ENCODE measurements at places on chromosomes 7 and 10.

DNA sequence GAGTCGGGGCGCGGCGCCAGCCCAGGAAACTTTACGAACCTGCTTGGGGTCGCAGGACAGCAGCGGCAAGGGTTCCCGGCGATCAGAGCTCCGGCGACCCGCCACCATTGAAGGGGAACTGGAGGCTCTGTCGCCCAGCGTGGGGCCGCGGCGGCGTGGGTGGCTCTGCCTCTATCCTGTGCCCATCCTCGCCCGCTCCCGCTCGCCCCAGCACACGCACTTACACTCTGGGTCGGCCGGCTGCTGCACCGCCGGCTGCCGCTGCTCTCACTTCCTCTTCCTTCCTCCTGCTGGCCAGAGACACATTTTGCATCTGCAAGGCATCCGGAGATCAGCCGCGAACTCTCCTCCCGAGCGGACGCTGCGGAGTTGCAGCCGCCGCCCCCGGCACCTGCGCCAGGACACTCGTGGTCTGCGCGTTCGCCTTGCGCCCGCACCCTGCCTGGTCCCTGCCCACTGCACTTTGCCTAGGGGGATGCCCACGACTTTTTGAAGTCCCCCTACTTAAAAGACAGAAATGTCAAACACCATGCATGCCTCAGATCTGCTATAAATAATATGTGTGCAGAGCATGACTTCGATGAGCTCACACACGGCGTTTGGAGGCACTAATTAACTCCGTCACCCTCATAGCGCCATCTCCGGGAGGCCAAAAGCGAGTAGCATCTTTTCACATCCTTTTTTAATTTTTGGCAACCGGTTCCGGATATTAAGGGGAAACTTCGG, at the start of gene ELMO1:
Gene ELMO1 (minus strand): TSS at position 229 of the 726 bp plus-strand sequence. CDS start 106,174 bp downstream, outside the sequence.
- DNase-seq, result peak; percentile 84

DNA sequence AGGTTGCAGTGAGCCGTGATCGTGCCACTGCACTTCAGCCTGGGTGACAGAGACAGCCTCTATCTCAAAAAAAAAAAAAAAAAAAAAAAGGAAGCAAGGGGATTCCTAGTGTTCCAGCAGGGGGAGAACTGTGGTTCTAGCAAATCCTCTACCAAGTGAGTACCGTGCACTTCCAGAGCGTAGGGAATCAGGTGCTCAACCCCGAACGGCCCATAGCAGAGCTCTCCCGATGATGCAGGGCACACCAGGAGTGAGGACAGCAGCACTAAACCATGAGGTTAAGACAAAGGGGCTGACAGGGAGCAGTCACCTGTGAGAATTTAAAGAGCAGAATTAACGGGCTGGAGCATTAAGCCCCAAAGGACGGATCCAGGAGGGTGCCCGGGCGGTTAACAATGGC, 173.6 kb downstream of the PTPRN2 start:
- no peak for DNase-seq

- no peak for DNase-seq
Measured at GRCh38 chr10:34249634-34250033, 565.5 kb downstream of the PARD3 start.

DNA sequence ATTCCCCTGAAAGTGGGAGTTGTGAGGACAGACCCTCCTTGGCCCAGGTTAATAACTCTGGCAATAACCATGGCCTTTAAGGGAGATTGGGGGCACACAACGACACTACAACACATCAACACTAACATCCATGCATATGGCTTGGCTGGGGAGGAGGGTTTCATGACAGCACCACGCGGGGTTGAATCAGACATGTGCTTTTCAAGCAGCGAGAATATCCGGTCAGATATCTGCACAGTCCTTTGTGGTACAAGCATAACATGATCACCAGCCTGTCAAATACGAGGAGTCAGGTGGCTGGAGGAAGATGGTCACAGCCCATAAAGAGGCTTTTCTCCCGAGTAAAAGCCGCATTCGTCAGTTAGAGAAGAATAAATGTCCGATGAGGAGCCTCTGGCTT, 13.1 kb upstream of the KLRG2 start:
- no peak for DNase-seq

GRCh38 chr7:136359333-136359903, 382.3 kb upstream of the MTPN start:
- DNase-seq, result no peak

DNA sequence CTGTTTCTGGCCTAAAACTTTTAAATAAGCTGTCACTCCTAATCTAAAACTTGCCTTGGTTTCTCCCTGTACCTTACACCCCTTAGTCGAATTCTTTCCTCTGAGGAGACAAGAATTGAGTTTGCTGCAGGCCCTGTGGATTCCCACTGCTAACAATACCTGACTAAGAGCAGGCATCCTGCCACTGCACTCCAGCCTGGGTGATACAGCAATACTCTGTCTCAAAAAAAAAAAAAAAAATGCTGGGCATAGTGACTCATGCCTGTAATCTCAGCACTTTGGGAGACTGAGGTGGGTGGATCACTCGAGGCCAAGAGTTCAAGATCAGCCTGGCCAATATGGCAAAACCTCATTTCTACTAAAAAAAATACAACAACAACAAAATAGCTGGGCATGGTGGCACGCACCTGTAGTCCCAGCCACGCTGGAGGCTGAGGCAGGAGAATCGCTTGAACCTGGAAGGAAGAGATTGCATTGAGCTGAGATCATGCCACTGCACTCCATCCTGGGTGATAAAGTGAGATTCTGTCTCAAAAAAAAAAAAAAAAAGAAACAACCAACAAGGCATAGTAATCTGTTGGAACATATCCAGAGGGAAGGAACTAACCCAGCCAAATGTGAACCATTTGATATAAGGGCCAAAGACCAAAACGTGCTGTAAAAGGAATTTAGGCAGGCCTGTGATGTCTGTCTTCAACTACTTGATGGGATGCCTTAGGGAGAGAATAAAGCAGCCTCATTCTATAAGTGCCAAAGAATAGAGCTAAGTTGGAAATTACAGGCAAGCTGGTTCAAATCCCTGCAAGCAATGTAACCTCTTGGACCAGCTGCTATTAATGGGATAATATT, 732.7 kb upstream of the AUTS2 start:
- DNase-seq, result no peak

DNA sequence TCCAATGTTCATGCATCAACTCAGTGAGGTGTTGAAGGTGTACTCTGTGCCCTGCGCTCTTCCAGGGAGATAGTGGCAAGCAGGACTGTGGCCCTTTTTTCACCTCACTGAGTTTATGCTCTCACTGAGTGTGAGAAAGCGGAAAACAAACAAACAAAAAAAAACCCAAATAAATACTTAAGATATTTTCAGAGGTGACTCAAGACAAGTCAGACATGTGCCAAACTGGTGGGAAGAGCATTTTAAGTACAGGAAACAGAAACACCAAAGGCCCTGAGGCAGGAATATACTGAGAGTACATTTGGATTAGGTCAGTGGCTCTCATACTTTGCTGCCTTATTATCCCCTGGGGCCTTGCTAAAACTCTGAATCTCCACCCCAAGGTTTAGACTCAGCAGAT, 111.9 kb upstream of the IGFBP3 start:
- no peak for DNase-seq

DNA sequence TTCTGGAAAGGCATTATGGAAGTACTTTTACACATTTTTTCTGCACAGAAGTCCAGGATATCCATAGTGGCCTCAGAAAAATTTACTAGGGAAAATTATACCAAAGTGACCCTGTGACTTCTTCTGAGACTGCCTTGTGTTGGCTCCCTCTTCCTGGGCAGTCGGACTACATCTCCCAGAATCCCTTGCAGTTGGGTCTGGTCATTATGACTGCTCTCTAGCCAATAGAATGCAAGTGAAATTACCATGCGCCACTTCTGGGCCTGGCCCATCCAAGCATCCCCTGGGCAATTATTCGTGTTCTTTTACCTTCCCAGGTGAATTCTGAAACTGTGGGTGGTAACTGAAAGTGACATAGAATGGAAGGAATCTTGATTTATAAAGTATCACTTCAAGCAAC, 430.9 kb downstream of the ACTR3B start:
- DNase-seq, result no peak

DNA sequence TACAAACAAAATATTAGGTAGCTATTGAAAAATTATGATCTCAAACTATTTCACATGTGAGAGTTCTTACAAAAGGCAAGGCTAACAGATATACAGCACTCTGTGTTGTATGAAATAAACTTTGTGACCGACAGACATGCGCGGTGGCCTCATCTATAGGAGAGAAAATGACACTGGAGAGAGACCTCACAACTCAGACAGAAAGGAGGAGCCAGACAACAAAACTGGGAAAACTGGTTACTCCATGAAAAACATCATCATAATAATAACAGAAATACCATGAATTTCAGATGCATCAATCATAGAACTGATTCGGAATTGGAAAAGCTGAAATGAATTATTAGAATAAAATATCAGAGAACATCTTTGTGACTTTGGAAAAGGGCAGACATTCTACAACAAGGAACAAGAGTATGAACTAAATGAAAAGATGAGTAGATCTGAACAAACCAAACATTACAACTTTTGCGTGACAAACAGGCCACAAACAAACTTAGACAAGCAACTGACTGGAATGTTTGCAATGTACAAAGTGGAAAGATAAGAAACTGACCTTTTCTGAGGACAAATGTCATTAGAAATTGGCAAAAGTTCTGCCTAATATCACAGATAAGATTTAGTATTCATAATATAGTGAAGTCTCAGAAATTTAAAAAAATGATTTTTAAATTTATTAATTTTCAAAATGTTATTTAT, 69.3 kb downstream of the TNS3 start:
- DNase-seq, result no peak

- DNase-seq, result no peak
Measured at GRCh38 chr10:30216821-30217220, 132.3 kb downstream of the MTPAP start.

DNA sequence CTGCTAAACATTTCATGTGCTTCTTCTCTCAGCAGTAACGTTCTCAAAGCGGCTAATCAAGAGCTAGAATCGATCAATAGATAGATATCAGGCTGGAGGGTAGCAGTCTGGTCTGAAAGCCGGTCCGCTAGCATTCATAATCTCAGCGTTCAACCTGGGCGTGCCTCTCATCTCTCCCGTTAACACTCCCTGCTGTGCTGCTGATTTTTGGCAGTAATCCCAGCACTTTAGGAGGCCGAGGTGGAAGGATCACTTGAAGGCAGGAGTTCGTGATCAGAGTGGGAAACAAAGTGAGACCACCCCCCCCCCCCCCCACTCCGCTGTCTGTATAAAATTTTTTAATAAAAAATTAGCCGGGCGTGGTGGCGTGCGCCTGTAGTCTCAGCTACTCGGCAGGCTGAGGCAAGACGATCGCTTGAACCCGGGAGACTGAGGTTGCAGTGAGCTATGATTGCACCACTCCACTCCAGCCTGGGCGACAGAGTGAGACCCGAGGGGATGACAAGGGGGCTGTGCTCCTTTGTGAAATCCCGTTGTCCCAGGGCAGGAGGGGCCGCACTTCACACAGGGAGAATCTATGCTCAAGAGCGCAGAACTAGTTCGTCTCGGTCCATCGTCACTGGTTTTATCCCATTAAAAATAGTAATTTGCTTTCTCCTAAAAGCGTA, 624 bp upstream of the CEP55 start:
- no peak for DNase-seq

DNA sequence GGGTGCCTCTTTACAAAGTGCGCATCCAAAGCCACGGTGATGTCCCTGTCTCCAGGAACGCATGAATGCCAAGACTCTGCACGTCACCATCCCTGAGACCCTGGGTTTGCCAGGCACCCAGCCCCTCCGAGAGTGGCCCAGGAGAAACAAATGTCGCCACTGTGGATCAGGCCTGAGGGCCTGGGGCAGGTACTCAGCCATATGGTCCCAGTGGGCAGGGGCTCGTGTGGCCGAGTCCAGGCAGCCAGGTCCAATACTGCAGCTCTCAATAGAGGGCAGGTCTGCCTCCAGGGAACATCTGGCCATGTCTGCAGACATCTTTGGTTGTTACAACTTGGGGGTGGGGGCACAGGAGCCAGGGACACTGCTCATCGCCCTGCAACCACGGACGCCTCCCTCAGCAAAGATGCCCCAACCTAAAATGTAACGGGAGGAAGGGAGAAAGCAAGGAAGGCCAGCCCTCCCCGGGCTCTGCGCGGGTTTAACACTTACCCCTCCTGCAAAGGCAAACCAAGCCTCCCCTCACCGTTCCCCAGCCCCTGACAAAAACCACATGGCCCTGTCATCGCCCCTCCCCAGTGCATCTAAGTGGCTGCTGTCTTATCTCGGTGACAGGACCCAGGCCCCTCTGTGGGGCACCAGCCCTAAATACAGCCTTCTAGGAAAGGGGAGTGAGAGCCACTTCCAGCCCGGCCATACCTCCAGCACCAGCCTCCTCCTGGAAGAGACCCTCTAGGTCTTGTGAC, 10.3 kb upstream of the PAPOLB start:
- DNase-seq, result no peak

GRCh38 chr7:80357530-80357929, 154.3 kb downstream of the GNAT3 start:
- DNase-seq, result no peak

DNA sequence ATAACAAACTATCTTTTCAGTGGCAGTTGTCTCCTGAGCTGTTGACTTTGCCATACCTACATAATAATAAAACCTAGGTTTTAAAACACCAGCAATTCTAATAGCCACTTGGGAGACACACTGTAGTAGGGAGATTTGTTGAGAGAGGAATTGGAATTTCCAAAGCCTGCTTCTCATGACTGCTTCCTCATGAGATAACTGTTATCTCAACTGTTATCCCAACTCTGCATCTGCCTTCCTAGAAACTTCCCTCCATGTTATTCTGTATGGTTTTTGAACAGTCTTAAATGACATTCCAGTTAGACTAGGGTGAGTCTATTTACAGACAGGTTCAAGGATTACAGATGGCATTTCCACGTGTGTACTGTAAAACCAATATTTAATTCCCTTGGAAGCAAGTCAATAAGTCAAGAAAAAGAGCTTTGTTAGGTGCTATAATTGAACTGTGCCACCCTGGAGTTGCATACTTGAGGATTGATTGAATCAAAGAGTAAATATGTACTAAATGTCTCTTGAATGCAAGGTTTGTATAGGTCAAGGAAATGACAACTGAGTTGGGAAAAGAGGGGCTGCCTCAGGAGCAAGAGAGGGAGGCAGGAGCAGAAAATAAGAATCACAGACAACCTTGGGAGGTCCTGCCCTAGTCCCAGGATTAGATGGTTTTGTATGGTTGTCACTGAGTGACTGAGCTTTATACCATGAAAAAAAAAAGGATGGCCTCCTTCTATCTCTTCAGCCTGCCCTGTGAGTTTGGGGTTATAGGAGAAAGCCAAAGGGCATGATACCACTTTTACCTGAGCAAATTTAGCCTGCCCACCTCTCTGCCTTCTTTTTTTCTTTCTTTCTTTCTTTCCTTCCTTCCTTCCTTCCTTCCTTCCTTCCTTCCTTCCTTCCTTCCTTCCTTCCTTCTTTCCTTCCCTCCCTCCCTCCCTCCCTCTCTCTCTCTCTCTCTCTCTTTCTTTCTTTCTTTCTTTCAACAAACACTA, 9.9 kb upstream of the TM9SF3 start:
- no peak for DNase-seq

DNA sequence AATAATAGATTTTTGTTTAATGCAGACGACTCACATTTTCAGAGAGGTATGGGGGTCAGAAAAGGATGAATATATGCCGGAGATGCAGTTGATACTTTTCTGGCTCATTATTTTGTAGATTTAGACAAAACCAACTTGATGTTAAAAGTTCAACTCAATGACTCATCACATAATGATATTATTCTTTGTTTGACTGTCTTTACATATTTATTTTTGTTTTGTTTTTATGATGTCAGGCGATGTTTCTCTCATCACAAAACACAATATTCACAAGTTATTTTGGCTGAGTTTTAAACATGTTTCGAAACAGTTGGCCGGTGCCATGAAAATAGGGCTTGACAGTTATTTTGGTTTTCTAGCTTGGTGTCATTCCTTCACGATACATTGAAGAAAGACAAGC, 1.3 kb downstream of the GJD4 start:
- no peak for DNase-seq

GRCh38 chr7:137633133-137633532, 213.6 kb downstream of the DGKI start:
- DNase-seq, result no peak
